CD4-positive, alpha-beta T cell treated with Interleukin-1 beta for 1 hour (primary cell): ENCODE measurements at places on chromosomes 1 and 21.

DNA sequence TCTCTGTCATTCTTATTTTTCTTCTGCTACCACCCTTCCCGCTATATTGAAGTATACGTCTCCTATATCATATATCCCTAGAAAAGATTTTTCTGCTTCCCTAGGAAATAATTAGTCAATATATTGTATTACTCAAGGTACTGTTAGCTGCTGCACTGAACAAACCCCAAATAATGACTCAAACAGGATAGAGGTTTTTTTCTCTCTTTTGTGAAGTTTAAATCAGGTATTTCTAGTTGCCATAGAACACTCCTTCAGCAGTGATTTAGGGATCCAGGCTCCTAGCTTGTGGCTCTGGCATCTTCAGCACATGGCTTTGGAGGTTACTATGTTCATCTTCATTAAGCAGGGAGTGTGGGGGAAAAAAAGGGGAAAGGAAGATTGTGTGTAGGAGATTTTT is 18.1 kb downstream of the SYT14 start:
- no peak for DNase-seq

DNA sequence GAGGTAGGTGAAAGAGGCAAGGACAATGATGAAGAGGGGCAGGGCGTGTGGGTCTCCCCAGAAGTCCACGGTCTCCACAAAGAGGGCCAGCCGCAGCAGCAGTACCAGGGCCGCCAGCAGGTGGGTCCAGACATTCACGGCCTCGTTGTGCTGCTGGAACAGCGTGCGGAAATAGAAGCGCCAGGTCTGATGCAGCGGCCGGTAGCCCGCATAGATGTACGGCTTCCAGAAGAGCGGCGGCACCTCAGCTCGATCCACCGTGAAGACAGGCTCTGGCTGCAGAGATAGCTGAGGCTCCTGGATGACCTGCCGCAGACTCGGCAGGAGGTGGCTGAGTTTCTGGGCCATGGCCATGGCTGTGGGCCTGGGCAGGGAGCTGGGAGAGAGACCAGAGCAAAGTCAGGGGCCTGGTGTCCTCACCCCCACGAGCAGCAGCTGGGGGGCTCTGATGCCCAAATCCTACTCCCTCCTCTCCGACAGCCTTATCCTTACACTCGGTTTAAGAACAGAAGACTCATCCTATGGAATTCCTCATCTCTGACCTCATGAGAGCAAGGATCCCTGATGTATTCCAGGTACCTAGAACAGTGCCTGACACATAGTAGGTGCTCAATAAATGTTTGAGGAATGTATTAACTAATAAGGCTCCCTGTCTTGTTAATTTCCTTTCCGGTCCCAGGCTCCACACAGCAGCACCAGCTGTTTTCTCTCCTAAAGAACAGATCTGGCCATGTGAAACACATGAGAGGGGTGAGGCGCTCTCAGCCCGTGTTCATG is 4.4 kb upstream of the AUNIP start:
- DNase-seq = no peak

- no peak for DNase-seq
Observed at GRCh38 chr1:108533351-108534083, 26.4 kb upstream of the EEIG2 start.

GRCh38 chr1:63342402-63342801 is 20.0 kb downstream of the FOXD3 start:
- DNase-seq = no peak

GRCh38 chr1:189970331-189971230 is 507.1 kb downstream of the BRINP3 start:
- no peak for DNase-seq

GRCh38 chr1:226781937-226782609 is 43.0 kb upstream of the ITPKB start:
- no peak for DNase-seq

DNA sequence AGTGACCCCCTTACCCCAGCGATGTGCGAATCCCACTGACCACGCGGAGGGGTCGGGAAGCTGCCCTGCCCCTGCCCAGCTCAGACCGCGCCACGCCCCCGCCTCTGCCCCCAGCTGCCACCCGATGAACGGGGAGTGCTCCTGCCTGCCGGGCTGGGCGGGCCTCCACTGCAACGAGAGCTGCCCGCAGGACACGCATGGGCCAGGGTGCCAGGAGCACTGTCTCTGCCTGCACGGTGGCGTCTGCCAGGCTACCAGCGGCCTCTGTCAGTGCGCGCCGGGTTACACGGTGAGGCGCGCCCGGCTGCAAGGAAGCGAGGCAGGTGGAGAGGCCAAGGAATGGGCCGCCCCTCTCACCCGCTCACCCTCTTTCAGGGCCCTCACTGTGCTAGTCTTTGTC is 11.9 kb upstream of the LRRC71 start:
- DNase-seq = no peak

DNA sequence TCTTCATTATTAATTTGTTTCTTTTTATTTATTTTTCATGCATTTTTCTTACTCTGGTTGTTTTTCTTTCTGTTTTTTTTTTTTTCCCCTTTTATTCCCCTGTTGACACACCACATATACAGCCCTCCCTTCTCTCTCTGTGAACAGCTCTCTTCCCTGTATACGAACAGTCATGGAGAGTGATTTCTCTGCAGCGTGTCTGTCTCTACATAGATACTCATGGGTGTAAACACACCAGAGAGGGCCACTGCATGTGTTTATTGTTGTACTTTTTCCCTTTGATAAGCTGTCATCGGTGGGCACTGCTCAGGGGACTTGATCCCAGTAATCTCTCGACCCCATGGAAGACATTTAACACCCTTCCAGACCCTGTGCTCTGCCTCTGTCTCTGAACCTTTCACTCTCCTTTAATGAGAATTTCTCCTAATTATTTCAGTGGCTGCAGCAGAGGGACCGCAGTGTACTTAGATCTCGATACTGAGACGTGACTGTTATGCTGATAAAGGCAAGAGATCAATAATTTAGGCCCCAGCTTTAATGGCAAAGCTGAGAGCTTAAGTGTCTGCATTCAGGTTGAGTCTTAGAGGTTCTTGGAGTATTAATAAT is 113.1 kb downstream of the PBX1 start:
- DNase-seq = no peak

DNA sequence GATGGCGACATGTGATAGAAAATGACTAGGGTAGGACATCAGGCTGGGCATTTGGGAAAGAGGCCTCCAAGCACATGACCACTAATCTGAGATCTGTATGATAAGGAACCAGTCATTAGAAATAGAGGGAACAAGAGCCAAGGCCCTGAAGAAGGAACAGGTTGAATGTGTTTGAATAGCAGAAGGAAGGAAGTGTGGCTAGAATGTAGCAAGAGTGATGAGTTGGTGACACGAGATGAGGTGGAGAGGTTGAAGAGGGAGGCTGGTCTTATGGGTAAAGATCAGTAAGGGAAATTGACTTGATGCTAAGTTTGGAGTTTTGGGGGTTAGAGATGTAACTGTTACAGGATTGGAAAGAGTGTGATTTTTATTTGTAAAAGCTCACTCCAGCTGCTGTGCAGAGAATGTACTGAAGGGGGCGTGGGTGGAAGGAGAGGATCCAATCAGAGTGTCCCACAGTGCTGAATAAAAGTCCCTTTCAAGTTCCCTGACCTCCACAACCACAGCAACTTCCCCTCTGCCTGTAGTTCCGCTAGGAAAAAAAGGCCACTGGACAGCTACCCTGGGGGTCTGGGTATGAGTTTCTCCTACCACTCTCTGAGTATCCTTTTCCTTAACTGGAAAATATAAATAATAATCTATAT is 295.0 kb downstream of the OMA1 start:
- DNase-seq = no peak

GRCh38 chr1:212628813-212629415 is 20.4 kb downstream of the ATF3 start:
- DNase-seq = no peak

DNA sequence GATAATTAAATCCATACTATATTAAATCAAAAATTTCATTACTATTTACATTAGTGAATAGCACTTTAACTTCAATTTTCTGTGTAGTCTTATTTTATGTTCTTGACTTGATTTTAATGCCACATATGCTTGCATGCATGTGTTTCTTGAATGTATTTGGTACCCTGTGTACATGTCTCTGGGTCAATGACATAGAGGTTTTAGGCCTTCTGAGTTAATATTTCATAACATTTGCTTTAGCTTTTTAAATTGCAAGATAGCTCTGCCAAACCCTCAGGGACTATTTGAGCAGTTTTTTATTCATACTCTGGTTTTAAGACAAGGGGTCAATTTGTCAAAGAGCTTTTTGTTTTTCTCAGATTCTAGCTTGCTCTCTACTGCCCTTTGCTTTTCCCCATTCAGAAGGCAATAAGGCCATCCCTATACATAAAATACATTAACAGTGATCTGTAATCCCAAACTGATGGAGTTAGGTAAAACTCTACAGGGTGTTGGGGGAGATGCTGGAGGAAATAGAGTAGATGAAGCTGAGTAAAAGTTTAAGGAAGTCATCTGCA is 5.0 kb downstream of the MLLT11 start:
- no peak for DNase-seq

DNA sequence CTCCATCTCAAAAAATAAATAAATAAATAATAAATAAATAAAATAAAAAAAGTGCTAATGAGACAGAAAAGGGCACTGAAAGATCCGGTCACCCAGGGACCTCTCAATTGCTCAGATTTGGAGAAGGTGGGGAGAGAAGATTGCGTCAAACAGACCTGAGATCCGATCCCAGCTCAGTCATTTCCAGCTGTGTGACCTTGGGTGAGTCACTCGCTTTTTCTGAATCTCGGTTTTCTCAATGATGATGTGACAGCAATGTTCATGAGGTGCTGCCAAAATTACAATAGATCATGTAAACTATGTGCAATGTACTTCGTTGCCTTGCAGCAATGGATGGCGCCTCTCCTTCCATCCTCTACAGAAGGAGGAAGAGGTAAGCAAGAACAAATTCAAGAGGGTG is 11.1 kb upstream of the MEF2D start:
- DNase-seq = no peak

DNA sequence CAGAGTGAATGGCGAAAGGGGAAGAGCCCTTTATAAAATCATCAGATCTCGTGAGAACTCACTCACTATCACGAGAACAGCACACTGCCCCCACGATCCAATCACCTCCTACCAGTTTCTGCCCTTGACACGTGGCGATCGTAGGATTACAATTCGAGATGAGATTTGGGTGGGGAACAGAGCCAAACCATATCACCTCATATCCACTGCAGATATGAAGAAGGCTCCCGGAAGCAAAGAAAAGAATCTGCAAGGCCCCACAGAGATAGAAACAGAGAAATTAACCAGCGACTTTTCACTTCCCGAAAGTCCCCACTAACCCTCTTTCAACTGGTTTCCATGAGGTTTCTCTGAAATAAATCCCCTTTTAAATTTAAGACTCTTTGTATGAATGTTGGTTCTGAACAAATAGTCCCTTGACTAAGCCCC is 86.2 kb upstream of the IRF2BP2 start:
- DNase-seq = no peak

DNA sequence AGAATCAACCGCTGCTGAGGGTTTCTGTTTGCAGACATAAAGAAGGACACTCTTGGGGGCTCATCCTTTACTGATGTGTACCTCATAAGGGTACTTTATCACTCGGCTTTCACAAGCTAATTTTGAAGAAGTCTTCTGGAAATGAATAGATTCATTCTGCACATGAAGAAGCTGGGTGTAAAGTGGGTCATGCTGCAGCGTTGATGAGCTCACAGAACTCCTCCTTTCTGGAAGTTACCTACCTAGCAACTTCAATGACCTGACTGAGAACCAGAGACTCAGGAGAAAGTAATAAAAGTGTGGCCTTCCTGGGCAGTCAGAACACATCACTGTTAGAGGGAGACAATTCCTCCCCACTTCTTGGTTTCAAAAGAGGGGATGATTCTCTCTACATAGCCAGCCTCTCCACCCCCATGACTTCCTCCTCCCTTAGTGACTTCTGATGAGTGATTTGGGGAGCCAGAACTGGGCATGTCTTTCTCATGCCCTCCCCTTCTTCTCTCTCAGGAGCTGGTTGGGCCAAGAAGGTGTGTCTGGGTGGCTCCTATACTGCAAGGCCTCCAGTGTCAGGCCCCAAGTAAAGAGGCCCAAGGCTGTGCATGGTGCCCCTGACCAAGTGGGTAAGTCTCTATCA is 27.0 kb downstream of the PCNX2 start:
- DNase-seq = no peak

DNA sequence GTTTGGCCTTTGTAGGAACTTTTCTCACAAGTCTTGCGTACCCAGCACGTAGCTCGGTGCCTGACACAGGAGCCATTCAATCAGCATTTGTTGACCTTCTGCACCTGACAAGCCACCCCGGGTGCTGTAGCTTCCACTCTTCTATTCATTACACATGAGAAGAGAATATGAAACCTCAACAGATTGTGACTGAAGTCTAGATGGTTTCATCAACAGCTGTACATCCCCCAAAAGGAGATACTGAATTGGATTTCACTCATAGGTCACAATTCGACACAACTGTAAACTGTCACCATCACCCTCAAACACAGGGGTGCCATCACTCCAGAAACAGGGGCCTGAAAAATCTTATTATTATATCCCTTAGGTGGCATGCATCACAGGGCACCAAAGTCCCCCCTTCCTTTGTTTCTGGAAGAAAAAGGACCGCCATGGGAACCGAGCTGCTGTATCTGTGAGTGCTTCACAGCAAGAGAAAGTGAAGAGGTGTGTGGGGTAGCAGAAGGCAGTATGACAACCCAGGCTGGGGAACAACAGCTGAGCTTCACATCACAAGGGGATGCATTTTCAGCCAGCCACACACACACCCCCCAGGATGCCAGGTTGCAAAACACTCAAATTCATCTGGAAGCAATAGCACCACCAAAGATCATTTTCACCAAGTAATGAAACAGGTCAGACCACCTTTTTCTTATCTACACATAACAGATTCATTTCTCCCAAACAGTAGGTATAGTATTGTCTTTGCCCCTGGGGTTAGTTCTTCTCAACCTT is 225.7 kb downstream of the TOMM20 start:
- no peak for DNase-seq

GRCh38 chr1:182476625-182477024 is 26.7 kb downstream of the RGSL1 start:
- DNase-seq = no peak

DNA sequence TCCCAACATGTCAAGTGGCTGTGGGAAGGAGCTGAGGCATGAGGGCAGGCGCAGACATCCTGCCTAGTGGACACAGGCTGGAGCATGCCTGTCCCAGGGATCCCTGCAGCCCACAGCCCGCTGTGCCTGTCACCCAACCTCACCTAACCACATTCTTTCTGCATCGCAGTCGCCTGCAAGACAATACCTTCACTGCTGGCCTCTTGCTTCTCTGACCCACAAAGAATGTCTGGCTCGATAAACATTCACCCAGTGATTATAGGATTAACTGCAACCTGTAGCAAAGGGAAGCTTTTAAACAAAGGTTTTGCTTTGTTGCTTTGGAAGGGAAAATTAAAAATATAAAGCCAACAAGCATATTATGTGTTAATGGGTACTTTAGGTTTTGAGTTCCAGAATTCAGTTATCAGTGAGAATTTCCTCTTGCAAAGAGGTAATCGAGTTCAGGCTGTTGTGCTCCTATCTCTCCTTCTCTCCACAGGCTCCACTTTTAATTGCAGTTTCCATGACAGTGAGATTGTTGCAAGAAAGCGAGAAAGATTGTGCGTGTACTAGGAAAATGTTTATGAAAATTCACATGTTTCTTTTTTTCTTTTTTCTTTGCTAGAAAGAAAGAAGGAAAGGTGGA is 40.0 kb upstream of the ZNF648 start:
- DNase-seq = no peak

- no peak for DNase-seq
Observed at GRCh38 chr1:89037186-89037585, 14.5 kb upstream of the GBP3 start.

GRCh38 chr1:94092210-94092613 is 28.7 kb downstream of the ABCA4 start:
- no peak for DNase-seq
